ENCODE measurements at places on chromosomes 12 and 14.

- DNase-seq = no peak
These were observed 612.0 kb downstream of the FLRT2 start for GRCh38 chr14:86141966-86142365.

DNA sequence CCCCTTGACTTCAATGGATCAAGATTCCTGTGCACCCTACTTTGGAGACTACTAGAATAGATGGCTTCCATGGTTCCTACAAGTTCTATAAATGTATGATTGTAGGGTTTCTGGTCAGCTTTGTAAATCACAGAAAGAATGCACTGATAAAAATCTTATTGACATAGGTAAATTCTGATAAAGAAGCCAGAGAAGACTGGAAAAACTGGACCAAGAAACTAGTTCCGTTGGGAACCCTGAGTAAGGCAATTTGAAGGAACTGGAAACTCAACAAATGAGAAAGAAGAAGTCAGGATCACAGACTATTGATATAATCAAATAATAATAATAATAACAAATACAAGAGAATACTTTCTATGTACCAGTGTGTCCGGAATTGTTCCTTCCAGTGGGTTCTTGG lies 15.4 kb upstream of the MGST1 start:
- no peak for DNase-seq

DNA sequence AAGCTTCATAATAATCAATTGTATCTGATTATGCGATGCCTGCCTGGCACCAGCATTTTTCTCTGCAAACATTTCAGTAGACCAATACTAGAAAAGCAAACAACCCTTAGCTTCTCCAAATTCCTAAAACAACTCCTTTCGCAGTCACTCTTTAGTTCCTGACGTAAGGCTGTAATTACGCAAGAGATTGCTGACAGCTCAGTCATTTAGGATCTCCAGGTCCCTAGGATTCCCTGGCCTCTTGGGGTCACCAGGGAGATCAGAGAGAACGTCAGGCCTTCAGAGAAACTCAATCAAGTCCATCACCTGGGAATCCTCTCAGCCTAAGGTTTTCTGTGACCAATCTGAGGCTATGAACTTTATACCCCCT lies 390.6 kb downstream of the PAWR start:
- no peak for DNase-seq

DNA sequence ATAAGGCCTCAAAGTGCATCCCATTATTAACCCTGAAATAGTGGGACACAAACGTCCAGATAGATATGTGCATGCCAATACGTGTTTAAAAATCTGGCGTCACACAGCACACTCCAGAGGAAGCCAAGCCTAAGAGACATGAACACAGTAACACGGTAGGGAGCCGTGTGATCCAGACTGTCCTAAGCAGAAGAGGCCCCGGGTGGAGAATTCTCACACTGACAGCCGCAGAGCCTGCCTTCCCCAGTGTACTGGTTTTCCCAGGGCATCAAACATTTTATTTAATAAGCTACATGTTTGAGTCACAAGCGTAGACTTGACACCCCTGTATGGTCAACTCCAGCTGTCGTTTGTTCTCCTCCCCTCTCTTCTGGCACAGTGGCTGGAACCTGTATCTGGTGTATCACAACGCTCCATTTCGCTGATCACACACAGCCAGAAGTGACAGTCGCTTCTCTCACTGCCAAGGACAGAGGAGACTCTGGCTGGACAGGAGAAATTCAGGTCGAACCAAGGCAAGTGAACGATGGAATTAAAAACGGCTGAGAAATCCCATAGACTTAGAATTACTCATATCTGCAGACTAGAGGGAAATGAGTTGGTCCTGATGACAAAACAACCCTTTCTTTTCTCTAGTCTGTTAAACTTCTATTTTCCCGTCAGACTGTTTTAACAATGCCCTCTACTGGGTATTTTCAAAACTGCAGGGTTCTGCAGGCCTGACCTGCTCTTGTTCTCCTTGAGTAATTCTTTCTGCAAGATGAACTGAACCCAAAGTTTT lies 359.9 kb downstream of the RGS6 start:
- DNase-seq = peak; percentile 29
